B cell (primary cell): ENCODE measurements at places on chromosomes 6 and 20. TPM values are rescaled to one million over a fixed set of nuclear protein-coding genes. Genes with fewer than 3 reads are reported as not detected.
A peak's percentile ranks its signal among the peaks of the same experiment; 100 is the strongest.

- no peak for DNase-seq
Observed at GRCh38 chr6:117205876-117206275, 59.5 kb upstream of the VGLL2 start.

GRCh38 chr20:3237958-3238615, 903 bp downstream of the SLC4A11 start:
- DNase-seq, result peak; percentile 31

GRCh38 chr6:112184951-112185350, 69.4 kb downstream of the LAMA4 start:
- DNase-seq, result no peak

DNA sequence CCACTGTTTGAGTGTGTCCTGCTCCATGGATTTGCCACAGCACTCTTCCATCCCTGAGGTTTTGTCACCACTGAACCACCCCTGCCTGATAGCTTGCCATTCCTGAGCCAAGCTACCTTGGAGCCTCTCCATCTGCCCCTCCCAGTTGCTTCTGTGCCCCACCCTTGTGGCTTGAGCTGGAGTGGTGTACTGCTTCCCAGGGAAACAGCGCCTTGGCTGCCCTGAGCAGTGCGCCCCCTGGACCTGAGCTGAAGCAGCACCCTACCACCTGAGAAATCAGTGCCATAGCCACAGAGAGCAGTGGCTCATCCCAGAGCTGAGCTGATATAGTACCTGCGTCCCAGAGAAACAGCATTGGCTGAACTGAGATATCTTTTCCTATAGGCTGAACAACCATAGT, 40.3 kb downstream of the IL22RA2 start:
- no peak for DNase-seq

SPATS1 gene
- total RNA-seq, result not detected in 2 replicates

RSPO3 gene
- total RNA-seq, result not detected in 2 replicates
